ENCODE measurements at places on chromosomes 7 and 10.

- DNase-seq: no peak
Measured at GRCh38 chr7:81457852-81458522, 311.9 kb downstream of the HGF start.

DNA sequence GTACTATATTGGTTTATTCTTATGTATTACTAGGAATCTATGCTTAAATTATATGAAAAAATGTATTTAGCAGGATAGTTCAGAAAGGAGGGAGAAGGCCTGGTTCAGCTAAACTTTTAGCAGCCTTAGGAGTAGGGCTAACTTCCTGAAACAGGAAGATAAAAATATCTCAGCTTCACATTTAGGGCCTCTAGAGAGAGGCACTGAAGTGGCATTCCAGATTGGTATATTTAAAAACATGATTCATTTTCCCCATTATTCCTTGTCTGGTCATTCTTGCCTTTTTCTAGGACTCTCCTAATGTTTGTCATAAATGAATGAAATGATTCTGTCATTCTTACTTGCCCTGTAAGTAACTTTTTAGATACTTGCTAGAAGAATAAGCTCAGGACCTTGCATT lies 63.0 kb upstream of the CYP26C1 start:
- no peak for DNase-seq

DNA sequence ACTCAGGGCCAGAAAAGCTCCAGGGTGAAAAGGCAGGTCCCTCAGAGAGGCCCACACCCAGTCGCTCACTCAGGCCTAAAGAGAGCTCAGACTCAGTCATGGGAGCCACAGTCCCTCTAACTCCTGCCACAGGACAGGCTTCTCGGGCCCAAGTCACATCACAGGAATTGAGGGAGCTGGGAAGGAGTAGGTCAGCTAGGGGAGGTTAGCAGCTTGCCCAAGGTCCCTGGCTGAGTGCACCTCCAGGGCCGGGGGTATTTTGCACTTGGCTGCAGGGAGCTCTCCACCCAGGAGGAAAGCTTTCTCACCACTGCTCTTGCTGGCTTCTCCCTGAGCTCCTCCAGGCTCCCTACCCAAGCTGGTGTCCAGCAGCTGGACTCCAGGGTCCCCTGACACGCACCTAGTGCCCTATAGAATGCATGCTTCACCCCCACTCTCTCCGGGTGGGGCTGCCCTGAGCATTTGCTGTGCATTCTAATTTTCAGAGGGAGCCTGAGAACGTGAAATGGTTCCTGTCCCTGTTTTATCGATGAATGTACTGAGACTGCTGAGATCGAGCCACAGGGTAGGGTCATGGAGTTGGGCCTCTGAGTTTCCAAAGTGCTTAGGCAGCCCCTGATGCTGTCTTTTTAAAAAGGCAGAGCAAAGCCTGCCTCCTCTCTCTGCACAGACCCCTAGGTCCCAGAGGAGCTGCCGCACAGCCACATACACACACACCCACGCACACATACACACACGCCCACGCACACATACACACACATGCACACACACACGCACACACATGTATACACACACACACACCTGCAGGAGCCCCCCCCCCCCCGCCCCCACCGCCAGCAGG lies 37.9 kb upstream of the RET start:
- no peak for DNase-seq

- DNase-seq: no peak
Measured at GRCh38 chr10:71421075-71421434, 24.3 kb downstream of the CDH23 start.

- no peak for DNase-seq
Measured at GRCh38 chr10:123399276-123399839, 245.2 kb downstream of the BUB3 start.

DNA sequence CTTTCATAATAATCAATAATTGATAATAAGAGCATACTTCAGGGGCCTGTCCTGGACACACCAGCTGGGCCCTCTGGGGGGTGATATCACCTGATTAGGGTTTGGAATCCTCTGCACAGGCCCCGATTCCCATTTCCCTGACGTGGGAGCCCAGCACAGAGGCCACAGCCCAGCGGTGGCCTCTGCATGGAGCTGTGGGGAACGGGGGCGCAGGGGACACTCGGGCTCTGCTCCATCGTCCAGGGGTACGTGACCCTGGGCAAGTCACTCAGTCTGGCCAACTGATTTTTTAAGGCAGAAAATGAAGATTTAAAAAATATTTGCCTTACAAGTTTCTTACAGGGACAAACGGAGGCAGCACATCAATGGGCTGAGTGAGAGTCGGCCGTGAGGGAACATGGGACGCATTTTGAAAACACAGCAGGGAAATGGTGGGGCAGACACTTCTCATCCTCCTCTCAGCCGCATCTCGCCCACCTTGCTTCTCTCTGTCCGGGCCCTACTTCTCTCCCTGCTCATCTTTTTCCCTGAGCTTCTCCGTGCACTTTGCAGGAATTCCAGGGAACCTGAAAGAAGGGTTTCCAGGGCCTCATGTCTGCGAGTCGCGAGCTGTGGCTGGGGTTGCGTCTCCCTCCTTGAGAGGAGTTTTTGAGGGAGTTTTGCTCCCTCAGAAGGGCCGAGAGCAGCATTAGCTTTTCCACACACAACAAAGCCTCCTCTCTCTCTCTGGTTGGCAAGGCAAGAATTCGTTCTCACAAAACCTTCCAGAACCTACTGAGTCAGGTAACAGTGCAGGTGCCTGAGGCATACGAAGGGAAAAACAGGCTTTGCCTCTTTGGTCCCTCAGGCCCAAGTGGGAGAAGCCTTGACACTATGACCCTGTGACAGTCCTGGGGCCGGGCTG lies 312.0 kb downstream of the WDR37 start:
- no peak for DNase-seq

- no peak for DNase-seq
Measured at GRCh38 chr10:65765006-65765541, 1160.8 kb upstream of the LRRTM3 start.

Data from activated CD4-positive, CD25-positive, alpha-beta regulatory T cell (primary cell).